A549 treated with GW870086 at 1 μM for 4 hours (cell line): ENCODE measurements at places on chromosomes 7 and 10. TPM values are rescaled to one million over a fixed set of nuclear protein-coding genes. Genes with fewer than 3 reads are reported as not detected.

The VWA2 gene
- total RNA-seq = 0.05 TPM in 1 of 5 replicates, not detected in the others

The SMKR1 gene
- total RNA-seq = 7.9 to 10.8 TPM (median 10.1 TPM) in 5 replicates

The OR2A1 gene
- not detected in 5 replicates for total RNA-seq

The LRRC4 gene
- total RNA-seq = not detected in 5 replicates

The LIPK gene
- total RNA-seq = not detected in 5 replicates

The ITPRID1 gene
- not detected in 5 replicates for total RNA-seq

The SOSTDC1 gene
- total RNA-seq = not detected in 5 replicates

The FKBP6 gene
- total RNA-seq = not detected in 5 replicates

The TBC1D12 gene
- total RNA-seq = 4.6 to 5.9 TPM (median 5.4 TPM) in 5 replicates

The TDRD1 gene
- total RNA-seq = not detected in 5 replicates

The REEP3 gene
- 14.8 to 20.6 TPM (median 17.6 TPM) in 5 replicates for total RNA-seq

The NME8 gene
- not detected in 5 replicates for total RNA-seq

The SLC18A3 gene
- total RNA-seq = not detected in 5 replicates

The PDK4 gene
- total RNA-seq = 6.8 to 10.4 TPM (median 10.3 TPM) in 5 replicates

The ETV1 gene
- 1.8 to 3.4 TPM (median 2.3 TPM) in 5 replicates for total RNA-seq

The CPVL gene
- 0.21 to 0.55 TPM (median 0.44 TPM) in 4 of 5 replicates, not detected in the other for total RNA-seq

The GLI3 gene
- 0.07 to 0.34 TPM (median 0.08 TPM) in 5 replicates for total RNA-seq

The CALML3 gene
- total RNA-seq = not detected in 5 replicates

The CTAGE6 gene
- not detected in 5 replicates for total RNA-seq

The RBM17 gene
- 102 to 116 TPM (median 114 TPM) in 5 replicates for total RNA-seq

The ZCCHC24 gene
- total RNA-seq = 2.0 to 4.4 TPM (median 3.7 TPM) in 5 replicates

The MRLN gene
- total RNA-seq = not detected in 5 replicates

The WNT2 gene
- total RNA-seq = 0.09 to 0.47 TPM in 2 of 5 replicates, not detected in the others

The ANKMY2 gene
- total RNA-seq = 12.6 to 14.8 TPM (median 14.3 TPM) in 5 replicates

The METTL27 gene
- 7.1 to 11.1 TPM (median 10.1 TPM) in 5 replicates for total RNA-seq

The TSPAN13 gene
- 13.1 to 19.3 TPM (median 17.6 TPM) in 5 replicates for total RNA-seq

The GJD4 gene
- total RNA-seq = 0.08 TPM in 2 of 5 replicates, not detected in the others

The HOXA2 gene
- total RNA-seq = 0.80 to 0.97 TPM (median 0.86 TPM) in 5 replicates

The CYP26A1 gene
- 2.0 to 3.1 TPM (median 2.5 TPM) in 5 replicates for total RNA-seq

The CADPS2 gene
- 0.07 to 0.09 TPM (median 0.09 TPM) in 4 of 5 replicates, not detected in the other for total RNA-seq

The RHOBTB1 gene
- 8.8 to 11.8 TPM (median 11.4 TPM) in 5 replicates for total RNA-seq

The MOGAT3 gene
- total RNA-seq = not detected in 5 replicates

The CYP2E1 gene
- total RNA-seq = 0.16 to 0.32 TPM (median 0.28 TPM) in 4 of 5 replicates, not detected in the other

The PKD1L1 gene
- total RNA-seq = 0.03 to 0.24 TPM (median 0.05 TPM) in 5 replicates

The GNG11 gene
- 39.4 to 47.2 TPM (median 43.5 TPM) in 5 replicates for total RNA-seq
